Lung (tissue), 17 donors: ENCODE measurements at places on chromosomes 4 and X.

- no peak for DNase-seq
- no peak overlapping the region for H3K27ac ChIP-seq
- H3K4me3 ChIP-seq = no peak overlapping the region
- peaks cover 3% of the 10 kb centered on the region for H3K27me3 ChIP-seq
- H3K36me3 ChIP-seq = no peaks in the 10 kb centered on the region
Observed at GRCh38 chr4:153834901-153835300, 46.0 kb upstream of the SFRP2 start.

DNA sequence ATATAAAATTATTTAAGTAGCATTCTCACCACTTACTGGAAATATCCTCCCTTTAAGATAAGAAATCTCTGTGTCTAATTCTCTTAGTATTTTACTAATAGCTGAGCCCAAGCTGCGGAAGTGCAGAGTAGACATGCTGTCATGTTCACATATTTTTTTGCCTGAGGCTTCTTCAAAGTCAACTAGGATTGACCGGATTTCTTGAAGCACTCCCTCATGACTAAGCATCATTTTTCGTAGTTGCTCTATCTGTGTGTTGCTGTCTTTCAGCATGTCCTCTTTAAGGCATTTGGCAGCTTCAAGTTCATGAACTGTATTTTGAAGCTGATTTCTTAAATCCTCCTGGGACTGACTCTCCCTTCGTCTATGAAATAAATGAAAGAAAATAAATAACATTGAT is 36.9 kb downstream of the CCDC158 start:
- H3K4me1 ChIP-seq = no peaks in the 10 kb centered on the region
- no peak overlapping the region for H3K27ac ChIP-seq
- H3K27me3 ChIP-seq = no peaks in the 10 kb centered on the region
- H3K4me3 ChIP-seq = no peak overlapping the region
- no peak for DNase-seq

- no peak overlapping the region for H3K4me3 ChIP-seq
- peaks cover 2% of the 10 kb centered on the region for H3K4me1 ChIP-seq
- no peak overlapping the region for H3K27ac ChIP-seq
- no peak for DNase-seq
Observed at GRCh38 chr4:184409502-184409901, 64.8 kb downstream of the IRF2 start.

DNA sequence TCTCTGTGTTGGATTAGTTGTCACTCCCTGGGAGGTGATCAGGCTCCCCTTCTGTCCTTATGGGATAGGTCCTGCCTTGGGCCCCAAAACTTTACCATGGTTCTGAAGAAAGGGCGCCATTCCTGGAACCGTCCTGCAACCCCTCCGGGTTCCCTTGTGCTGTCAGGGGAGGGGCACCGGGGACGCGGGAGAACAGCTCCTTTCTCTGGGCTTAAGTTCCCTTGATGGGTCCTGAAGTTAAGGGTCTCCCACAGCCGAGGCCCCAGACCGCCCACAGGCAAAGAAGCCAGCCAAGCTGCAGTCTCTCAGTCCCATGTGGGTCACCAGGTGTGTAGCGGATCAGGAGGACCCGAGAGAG is 44.8 kb downstream of the UGT2A3 start:
- H3K27me3 ChIP-seq = no peaks in the 10 kb centered on the region
- no peak overlapping the region for H3K4me3 ChIP-seq
- no peaks in the 10 kb centered on the region for H3K36me3 ChIP-seq

DNA sequence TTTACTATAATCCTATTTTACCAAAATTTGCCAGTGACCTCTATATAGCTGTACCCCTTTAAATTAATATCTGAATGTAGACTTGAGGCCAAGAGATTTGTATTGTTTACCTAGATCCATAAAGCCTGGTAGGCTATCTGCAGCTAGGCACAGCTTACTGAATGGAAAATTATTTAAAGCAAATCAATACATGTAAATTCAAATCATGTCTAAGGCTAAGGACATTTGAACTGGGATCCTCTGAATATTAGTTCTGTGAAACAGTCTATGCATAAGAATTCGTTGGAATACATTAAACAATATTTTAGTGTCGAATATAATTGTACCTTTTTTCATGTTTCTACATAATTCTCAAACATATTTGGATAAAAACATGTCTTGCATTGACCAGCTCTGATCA is 1.6 kb downstream of the UGT2A3 start:
- DNase-seq = no peak
- H3K27me3 ChIP-seq = no peaks in the 10 kb centered on the region
- H3K4me1 ChIP-seq = no peaks in the 10 kb centered on the region
- no peak overlapping the region for H3K4me3 ChIP-seq

- peak overlapping the region; percentile 82 for H3K27ac ChIP-seq
- no peaks in the 10 kb centered on the region for H3K36me3 ChIP-seq
- H3K4me3 ChIP-seq = peak overlapping the region; percentile 44
- H3K4me1 ChIP-seq = peaks cover 5% of the 10 kb centered on the region
- H3K27me3 ChIP-seq = no peaks in the 10 kb centered on the region
Observed at GRCh38 chr4:81472281-81473182, 825 bp upstream of the RASGEF1B start.

DNA sequence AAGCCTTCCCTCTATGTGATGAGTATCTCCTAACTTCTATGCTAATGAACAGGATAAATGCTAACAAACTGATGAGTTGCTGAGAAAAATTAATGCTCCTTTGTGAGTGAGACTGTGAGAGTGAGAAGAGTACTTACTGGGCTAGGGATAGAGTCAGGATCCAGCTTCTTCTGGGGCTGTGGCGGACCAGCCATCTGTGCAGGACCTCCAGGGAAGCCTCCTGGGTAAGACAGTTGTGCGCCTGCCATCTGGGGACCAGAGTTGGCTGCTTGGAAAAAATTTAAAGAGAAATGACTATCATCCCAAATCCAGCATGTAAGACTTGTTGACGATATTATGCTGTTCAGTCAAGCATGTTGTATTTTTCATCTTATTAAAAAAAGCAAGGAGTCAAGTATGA is 21.0 kb downstream of the SEC24D start:
- no peaks in the 10 kb centered on the region for H3K4me1 ChIP-seq
- DNase-seq = peak; percentile 35
- no peak overlapping the region for H3K4me3 ChIP-seq
- no peaks in the 10 kb centered on the region for H3K27me3 ChIP-seq

GRCh38 chrX:29627833-29628232 is 587.5 kb upstream of the MAGEB2 start:
- H3K4me1 ChIP-seq = no peaks in the 10 kb centered on the region
- no peaks in the 10 kb centered on the region for H3K27me3 ChIP-seq
- no peaks in the 10 kb centered on the region for H3K36me3 ChIP-seq
- H3K4me3 ChIP-seq = no peak overlapping the region
- DNase-seq = no peak
- H3K27ac ChIP-seq = no peak overlapping the region

- peaks cover 9% of the 10 kb centered on the region for H3K27me3 ChIP-seq
- no peaks in the 10 kb centered on the region for H3K36me3 ChIP-seq
- no peak for DNase-seq
- H3K27ac ChIP-seq = no peak overlapping the region
- H3K4me3 ChIP-seq = no peak overlapping the region
Observed at GRCh38 chrX:137041329-137041728, 7.5 kb upstream of the GPR101 start.

GRCh38 chrX:82451725-82452124 is 1056.4 kb upstream of the POU3F4 start:
- H3K27ac ChIP-seq = no peak overlapping the region
- DNase-seq = no peak
- no peaks in the 10 kb centered on the region for H3K27me3 ChIP-seq
- H3K36me3 ChIP-seq = no peaks in the 10 kb centered on the region
- no peak overlapping the region for H3K4me3 ChIP-seq

DNA sequence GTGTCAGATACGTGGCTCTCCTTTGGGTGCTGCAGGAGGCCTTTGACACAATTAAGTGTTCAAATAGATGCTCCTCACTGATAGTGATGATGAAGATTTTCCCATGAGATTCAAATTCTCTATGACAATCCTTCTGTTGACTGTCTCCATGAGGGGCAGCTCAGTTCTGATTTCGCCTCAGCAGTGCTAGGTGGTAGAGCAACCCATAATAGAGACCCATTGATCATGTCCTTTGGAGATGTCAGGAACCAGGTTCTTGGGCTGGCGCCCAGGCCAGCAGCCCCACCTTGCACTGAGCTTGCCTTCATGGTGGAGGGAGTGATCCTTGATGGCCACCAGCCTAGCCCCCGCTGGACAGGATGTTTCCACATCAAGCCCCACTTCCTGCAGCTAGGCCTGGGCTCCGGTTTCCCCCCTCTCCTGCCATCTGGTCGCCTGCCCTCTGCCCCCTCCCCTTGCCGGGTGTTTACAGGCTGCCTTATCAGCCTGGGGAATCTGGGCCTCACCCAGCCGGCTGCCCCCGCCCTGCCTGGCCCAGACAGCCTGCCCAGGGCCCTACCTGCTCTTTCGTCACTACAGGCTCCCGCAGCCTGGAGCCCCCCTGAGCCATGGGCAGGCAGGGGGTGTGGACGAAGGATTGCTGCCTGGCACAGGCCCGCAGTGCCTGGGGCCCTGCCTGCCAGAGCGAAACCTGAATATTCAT is 12.6 kb downstream of the ELF4 start:
- H3K27me3 ChIP-seq = no peaks in the 10 kb centered on the region
- no peak overlapping the region for H3K4me3 ChIP-seq
- peak; percentile 32 for DNase-seq
- H3K4me1 ChIP-seq = peaks cover 4% of the 10 kb centered on the region

DNA sequence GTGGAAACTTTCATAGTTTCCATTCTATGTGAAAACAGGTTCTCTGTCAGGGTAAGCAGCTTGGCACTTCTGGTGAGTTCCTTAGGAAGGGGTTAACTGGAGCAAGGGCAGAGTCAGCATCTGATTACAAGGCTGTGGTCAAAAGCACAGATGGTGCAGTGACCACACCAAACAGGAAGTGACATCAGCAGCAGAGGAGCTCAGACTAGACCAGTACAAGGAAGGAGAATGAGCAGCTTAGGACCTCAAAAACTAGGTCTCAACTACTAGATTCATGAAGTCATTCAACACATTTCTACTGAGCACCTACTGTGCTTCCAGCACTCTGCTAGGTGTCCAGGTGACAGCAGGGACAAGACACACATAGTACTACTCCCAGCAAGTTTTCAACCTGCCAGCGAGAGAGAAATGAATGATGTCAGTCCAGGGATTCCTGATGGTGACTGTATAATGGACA is 130.2 kb downstream of the AMELX start:
- DNase-seq = no peak
- no peak overlapping the region for H3K4me3 ChIP-seq
- no peaks in the 10 kb centered on the region for H3K36me3 ChIP-seq
- H3K27me3 ChIP-seq = peaks cover 37% of the 10 kb centered on the region
